ENCODE measurements at places on chromosomes 4 and X.

DNA sequence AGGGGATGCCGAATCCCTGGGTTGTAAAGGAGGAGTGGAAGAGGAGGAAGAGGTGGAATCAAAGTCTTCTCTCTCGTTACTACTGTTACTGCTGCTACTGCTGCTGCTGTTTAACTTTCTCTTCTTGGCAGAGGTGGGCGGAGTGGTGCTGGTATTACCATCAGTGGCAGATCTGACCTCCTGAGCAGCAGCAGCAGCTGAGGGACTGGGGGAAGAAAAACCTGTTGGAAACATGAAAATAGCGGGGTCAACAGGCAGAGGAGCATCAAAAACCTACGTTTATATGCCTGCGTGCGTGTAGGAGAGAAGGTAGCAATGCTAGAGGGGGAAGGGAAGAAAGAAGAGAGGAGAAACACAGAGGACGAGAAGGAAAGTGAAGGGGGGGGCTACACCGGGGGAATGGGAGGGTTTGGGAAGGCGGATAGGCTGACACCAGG is 339 bp downstream of the CUL4B start:
- no peak for DNase-seq

DNA sequence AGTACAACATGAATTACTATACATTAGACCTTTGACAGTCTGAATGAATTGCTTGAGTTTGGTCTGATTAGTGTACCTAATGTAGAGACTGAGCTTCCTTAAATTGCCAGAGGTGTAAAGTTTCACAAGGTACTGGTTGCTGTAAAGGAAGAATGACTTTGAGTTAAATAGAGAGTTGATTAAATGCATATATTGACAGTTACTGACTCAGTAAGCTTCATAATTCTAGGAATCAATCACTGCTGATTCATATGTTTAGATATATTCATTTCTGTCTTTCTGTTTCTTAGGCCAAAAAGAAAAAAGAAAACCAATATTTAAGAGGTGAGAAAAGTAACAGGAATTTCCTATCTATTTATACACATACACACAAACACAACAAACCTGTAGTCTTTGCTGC is 16.2 kb upstream of the ART3 start:
- DNase-seq: no peak

DNA sequence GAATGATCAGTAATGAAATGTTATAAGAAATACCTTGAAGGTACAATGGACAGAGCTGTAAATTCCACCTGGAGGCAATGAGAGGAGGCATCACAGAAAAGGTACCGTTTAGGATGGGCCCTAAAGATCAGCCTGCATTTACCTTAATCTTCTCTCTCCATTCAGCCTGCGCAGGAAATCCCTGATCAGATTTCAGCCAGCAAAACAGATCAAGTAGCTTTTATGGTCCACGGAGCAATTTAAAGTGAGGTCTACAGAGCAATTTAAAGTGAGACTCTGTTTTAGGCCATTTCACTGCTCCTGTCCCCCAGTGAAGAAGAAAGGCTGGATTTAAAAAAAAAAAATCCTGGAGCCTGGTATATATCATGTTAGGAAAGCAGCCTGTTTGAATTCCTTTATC is 195.1 kb upstream of the VCX start:
- no peak for DNase-seq

DNA sequence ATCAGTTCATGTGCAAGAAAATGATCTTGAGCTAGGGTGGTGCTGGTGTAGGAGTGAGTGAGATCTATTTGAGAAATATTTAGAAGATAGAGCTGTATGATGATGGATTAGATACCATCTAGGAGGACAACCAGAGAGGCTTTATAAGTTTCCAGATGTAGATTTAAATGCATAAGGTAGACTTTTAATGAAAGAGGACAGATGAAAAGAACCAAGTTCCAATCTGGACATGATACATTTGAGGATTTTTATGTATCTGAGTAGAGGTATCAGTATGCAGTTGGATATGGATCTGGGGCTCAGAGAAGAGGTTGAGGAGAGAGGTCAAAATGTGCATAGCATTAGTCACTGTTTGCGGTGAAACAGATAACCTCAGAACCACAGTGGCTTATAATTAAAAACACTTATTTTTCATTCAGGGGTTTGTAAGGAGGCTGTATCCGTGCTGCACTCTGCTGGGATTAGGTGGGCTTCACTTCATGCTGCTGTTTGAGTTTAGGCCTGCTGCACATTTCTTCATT is 348.7 kb downstream of the BMPR1B start:
- DNase-seq: peak; percentile 41

GRCh38 chr4:89000844-89001360 is 56.1 kb downstream of the FAM13A start:
- peak; percentile 64 for DNase-seq

DNA sequence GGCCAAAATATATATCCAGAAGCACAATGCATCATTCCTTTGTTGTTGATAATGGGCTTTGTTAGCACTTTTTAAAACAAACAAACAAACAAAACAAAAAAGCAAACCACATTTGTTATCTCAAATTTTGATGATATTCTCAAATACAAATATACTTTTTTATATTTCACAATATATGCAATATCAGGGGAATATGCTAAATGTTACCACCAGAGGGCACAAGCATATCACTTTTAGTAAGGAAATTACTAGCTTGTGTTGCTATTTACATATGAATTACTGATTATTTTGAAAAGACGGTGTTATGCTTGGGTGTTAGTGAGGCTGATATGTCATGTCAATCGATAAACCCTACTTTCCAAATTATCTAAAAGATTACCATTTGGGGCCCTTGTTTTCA is 29.1 kb downstream of the RIPPLY1 start:
- peak; percentile 45 for DNase-seq

GRCh38 chr4:7539659-7540058 is 104.9 kb upstream of the PSAPL1 start:
- no peak for DNase-seq

Measured in astrocyte of the spinal cord (primary cell).